ENCODE measurements at places on chromosomes 11 and 22.

- no peak for DNase-seq
Measured at GRCh38 chr22:17400305-17400704, 31.0 kb downstream of the CECR2 start.

- no peak for DNase-seq
Measured at GRCh38 chr22:27386186-27386585, 415.4 kb downstream of the MN1 start.

DNA sequence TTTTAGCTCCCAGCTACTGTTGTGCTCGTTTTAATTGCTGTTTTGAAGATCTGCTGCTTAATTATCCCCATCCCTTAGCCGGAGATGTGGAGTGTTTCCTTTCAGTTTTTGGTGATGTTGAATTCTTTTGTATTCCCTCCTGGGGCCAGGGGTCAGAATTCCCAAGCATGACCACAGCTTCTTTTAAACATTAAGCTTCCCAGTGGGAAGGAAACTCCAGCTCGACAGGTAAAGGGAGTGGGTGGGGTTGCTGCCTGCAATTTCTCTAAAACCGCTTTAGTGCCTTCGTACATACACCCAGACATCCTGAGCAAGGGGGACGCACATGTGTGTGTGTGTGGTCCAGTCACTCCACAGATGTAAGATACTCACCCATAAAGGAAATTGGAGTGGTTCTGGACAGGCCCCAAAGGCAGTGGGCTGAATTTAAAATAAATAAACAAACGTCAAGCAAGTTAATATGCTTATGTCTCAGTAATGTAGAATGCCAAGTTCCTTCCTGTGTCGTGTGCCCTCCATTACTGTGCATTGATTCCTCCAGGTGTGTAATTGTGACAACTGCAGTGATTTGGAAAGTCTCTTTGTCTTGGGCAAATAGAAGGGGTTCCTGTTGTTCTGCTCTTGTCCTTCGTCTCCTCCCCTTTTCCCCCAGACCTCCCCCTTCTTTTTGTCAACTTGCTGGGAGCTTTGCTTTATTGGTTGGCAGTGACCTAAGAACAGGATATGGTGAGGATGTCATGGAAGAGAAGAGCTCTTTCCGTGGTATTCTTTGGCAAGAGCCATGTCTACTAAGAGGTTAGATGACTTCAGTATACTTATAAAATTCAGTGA lies 19.2 kb upstream of the ADSL start:
- DNase-seq, result no peak

GRCh38 chr22:24046024-24046423 lies 34.9 kb downstream of the CABIN1 start:
- no peak for DNase-seq
